ENCODE measurements at places on chromosomes 16 and 17. TPM values are rescaled to one million over a fixed set of nuclear protein-coding genes. Genes with fewer than 3 reads are reported as not detected.

DNA sequence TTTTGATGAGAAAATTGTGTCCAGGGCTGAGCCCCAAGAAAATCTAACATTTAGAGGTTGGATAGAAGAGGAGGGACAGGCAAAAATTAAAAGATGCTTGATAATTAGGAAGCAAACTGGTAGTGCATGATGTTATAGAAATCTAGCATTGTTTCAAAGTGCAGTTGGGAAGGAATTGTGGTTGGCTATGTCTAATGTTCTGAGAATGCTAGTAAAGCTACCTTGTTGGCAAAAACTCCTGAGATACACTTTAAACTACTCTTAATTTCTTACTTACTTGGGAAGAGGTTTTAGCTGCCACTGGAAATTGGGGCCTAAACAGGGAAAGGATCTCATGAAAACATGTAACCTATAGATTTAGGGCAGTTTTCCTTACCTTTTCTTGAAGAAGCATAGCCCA is 48.3 kb downstream of the MAP2K4 start:
- no peaks in the 10 kb centered on the region for H3K36me3 ChIP-seq
- no peaks in the 10 kb centered on the region for H3K27me3 ChIP-seq
- H3K4me3 ChIP-seq, result no peak overlapping the region
- no peak for DNase-seq
- no peak overlapping the region for H3K27ac ChIP-seq
- H3K4me1 ChIP-seq, result no peaks in the 10 kb centered on the region

DNA sequence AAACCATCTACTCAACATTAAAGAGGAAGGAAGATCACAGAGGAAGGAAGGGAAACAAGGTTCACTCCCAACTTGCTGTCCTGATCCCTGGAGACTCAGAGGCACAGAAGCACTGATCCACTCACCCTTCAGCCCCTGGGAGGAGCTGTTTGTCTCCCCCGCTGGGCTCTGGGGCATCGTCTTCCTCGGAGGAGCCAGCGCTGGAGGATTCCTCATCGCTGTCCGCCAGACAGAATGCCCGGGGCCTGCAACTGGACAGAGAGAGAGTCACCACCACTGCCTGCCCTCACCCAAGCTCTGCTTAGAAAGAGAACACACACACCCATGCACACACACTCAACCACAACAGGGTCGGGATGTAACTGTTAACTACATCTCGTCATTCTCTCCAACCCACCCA is 24.8 kb upstream of the ERN1 start:
- no peaks in the 10 kb centered on the region for H3K36me3 ChIP-seq
- H3K4me1 ChIP-seq, result peaks cover 7% of the 10 kb centered on the region
- H3K4me3 ChIP-seq, result no peak overlapping the region
- DNase-seq, result no peak
- peak overlapping the region; percentile 28 for H3K27ac ChIP-seq

The GPR139 gene
- not detected for total RNA-seq

GRCh38 chr17:59632398-59632797 is 12.7 kb downstream of the CLTC start:
- no peaks in the 10 kb centered on the region for H3K27me3 ChIP-seq
- H3K4me1 ChIP-seq, result no peaks in the 10 kb centered on the region
- H3K27ac ChIP-seq, result no peak overlapping the region

- H3K27ac ChIP-seq, result peak overlapping the region; percentile 76
- DNase-seq, result no peak
- no peaks in the 10 kb centered on the region for H3K27me3 ChIP-seq
- peaks cover 19% of the 10 kb centered on the region for H3K4me1 ChIP-seq
- H3K4me3 ChIP-seq, result no peak overlapping the region
These were observed 51.5 kb downstream of the TENT4B start for GRCh38 chr16:50204453-50205108.

DNA sequence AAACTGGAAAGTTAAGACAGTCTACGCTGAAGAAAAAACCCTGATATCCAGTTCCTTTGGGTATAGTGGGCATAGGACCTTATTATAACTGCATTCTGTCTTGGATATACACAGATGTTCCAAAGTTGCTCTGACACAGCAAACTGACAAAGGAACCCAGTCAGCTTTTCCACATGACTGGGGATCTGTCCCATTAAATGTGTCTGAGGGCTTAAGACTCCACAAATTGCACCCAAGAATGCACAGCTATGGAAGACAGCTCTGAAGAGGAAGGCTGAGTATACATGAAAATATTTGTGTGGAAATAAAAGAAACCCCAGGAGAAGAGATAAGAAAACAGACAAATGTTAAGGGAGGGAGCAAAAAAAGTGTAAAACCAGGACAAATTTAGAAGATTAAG is 114.1 kb downstream of the SPAG9 start:
- no peak overlapping the region for H3K27ac ChIP-seq
- H3K4me1 ChIP-seq, result no peaks in the 10 kb centered on the region
- H3K4me3 ChIP-seq, result no peak overlapping the region
- no peak for DNase-seq
- no peaks in the 10 kb centered on the region for H3K27me3 ChIP-seq
- no peaks in the 10 kb centered on the region for H3K36me3 ChIP-seq

The RNF43 gene
- total RNA-seq, result 1.5 TPM
